ENCODE measurements at places on chromosomes 5 and 9.
A peak's percentile ranks its signal among the peaks of the same experiment; 100 is the strongest.

DNA sequence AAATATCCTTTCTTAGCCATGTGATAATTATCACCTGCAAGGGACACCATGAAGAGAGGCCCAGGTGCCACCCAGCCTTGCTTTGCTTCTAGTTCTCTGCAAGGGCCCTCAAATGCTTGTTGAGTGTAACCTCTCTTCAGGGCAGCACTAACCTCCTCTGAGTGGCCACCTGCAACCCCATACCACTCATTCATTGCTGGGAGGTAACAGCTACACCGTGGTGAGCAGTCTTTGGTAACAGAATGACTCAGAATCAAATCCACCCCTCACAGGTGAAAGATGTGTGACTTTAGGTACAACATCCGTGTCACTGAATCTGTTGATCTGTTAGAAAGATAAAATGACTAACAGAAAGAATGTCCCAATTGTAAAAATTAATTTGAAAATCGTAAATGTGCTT lies 365.1 kb upstream of the TRPC7 start:
- no peak for DNase-seq

- no peak for DNase-seq
Measured at GRCh38 chr9:119477197-119477596, 108.0 kb upstream of the BRINP1 start.

GRCh38 chr5:122019919-122020590 lies 58.0 kb downstream of the LOX start:
- no peak for DNase-seq

GRCh38 chr5:133286483-133286882 lies 234.7 kb downstream of the HSPA4 start:
- no peak for DNase-seq

GRCh38 chr5:14410394-14411201 lies 171.0 kb upstream of the OTULINL start:
- no peak for DNase-seq

DNA sequence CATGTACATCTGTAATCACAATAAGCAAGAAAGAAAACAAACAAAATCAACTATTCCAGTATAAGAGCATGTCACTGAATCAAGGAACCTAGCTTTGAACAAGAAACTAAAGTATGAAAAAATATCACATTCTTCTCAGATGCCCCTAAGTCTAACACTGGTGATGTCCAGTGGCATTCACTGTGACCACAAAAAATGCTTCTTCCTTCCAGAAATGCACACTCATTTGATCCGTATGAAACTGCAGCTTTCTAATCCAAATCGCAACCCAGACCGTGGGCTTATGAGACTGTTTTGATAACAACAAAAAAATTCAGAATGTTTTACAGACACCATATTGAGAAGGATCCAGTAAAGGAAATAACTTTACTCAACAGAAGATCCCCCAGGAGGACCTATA lies 320.1 kb upstream of the TARS1 start:
- peak; percentile 58 for DNase-seq

DNA sequence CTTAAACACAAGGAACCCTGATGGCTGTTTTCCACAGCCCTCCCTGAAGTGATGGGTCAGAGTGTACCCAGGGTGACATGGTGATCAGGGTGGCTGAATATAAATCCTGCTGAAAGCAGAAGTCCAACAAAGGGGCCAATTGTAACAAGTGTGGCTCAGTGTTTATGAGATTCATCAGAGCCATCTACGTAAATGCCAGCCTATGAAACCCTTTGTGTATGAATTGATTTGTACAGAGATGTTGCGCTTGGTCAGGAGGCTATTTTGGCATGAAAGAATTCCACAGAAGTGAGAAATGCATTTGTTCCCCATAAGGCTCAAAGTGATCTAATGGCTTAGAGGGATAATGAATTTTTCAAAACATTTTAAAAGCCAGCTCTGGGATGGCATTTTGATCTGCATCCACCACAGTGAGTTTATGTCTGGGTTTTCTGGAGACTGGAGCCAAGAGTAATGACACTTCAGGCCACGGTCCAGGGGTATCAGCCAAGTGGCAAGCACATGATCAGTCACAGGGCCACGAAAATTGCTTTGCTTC lies 12.4 kb downstream of the PRUNE2 start:
- no peak for DNase-seq

DNA sequence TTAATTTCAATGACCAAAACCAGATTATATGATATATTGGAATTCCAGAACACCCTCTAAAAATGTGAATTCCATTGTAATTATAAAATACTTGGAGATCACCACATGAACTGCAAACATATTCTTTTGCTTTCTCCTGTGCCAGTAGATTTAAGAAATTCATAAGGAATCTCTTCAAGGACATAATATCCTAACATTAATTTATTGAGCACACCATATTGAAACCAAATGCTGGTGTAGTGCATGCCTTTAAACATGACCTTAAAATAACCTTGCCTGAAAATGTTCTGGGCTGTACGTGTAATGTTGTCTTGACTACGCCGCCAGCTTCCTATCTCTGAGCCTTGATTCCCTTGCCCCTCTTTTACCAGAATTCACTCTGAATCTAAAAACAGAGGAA lies 205.0 kb upstream of the ACTBL2 start:
- no peak for DNase-seq

- DNase-seq, result no peak
Measured at GRCh38 chr9:128243215-128244018, 32.4 kb downstream of the GOLGA2 start.

GRCh38 chr5:150422758-150423157 lies 10.0 kb upstream of the CD74 start:
- no peak for DNase-seq

- no peak for DNase-seq
Measured at GRCh38 chr5:69484891-69485290, 7.7 kb upstream of the OCLN start.

DNA sequence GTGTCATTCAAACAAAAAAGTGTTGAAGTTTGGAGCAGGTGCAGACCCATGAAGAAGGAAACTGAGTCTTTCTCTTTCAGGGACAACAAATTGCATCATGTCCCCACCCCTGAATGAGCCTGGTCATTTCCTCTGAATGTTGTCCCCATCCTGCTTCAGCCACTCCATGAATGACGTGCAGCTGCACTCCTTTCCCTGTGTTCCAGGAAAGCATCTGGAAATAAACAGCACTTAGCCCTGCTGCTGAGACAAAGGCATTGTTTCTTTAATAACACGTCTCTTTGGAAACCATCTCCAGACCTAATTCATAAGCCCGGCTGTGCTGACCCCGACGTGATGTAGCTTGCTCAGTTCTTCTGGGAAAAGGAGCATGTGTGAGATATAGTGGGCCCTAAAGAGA lies 682.3 kb downstream of the BRINP1 start:
- DNase-seq, result no peak

DNA sequence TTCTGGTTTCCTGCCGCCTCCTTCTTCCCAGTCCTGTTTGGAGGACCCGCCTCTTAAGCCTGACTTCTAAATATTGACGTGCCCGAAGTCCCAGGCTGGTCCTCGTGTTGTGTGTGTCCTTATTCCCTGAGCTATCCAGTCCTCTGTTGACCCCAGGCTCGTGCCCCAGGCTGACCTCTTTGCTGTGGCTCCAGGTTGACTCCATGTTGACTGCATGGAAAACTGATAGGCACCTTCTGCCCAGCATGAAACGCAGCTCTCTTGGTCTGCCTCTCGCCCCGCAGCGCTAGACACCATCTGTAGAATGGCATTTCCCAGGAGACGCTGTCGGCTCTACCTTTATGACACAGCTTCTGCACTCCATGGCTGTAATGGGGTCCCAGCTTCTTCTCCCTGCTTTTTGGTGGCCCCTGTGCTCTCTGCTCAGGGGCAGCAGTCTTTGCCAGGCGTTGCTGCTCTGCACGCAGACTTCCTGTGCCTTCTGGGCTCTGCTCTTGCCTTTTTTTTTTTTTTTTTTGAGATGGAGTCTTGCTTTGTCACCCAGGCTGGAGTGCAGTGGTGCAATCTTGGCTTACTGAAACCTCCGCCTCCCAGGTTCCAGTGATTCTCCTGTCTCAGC lies 28.4 kb downstream of the EHMT1 start:
- DNase-seq, result no peak

GRCh38 chr5:1997640-1998347 lies 115.1 kb upstream of the IRX4 start:
- DNase-seq, result no peak

DNA sequence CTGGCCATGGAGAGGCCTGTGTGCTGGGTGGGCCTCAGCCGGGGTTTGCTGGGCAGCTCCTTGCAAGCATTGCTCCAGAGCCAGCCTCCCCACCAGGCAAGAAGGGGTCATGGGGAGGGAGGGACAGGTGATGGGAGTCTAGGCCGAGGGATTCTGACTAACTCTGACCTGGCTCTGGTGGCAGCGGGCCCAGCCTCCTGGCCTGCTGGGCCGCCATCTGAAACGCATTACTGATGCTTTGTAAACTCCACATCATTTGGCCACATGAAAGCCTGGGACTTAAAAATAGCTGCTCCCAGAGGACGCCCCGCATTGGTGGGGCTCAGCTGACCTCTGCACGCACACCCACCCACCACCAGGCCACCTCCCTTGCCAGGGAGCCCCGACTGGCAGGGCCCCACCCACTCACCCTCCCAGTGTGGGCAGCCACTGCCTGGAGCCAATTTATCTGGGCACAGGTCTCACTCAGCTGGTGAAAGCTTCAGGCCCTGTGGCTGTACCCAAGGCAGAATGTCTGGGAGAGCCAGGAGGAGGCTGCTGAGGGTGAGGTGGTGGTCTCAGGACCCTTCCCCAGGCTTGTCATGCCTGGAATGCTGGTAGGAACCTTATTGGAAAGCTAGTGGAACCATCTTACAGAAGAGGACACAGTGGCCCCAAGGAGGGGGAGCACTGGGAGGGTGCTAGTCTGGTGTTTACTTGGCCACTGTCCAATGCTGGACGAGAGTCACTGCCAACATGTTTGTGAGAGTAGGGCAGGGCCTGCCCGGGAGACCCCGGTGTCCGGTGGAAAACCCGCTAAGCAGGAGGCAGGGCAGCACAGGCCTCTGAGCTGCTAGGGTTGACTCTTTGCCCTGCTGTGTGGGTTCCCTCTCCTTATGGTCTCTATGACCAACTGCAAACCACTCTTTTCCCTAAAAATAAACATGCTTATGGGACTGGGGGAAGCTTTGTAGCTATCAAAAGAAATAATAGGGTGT lies 10.8 kb downstream of the TCF7 start:
- peak; percentile 92 for DNase-seq

DNA sequence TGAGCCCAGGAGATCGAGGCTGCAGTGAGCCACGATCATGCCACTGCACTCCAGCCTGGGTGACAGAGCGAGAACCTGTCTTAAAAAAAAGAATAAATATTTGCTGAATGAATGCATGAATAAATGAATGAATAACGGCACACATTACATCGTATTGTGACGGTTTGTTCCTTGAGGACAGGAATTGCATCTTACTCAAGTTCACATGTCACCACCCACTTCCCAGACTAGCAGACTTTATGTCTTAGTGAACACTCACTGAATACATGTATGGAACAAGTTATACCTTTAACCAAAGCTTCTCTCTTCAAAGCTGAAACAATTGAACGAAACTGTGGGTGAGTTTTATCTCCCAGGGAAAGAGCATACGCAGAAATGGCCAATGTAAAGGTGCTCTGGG lies 53.2 kb upstream of the TRAF1 start:
- DNase-seq, result no peak

DNA sequence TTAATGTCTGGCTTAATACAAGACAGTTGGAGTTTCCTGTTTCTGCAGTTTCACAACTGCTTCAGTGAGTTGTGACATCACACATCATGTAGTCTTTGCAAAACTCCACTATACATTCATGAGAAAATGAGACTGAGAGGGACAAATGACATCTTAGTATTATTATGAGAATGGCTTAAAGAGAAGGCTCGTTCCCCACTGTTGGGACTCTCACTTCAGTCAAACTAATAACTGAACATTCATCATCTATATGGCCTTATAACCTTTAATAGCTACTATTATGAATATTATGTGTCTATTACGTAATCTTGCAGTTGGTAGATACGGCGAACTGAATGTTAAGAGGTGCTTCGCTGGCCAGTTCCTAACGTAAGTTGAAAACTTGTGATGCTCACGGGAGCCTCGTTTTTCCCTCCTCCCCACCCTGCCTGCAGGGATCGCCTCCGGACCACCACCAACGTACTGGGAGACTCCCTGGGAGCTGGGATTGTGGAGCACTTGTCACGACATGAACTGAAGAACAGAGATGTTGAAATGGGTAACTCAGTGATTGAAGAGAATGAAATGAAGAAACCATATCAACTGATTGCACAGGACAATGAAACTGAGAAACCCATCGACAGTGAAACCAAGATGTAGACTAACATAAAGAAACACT lies 79.4 kb downstream of the SLC1A3 start:
- no peak for DNase-seq

GRCh38 chr5:155676967-155677366 lies 650.0 kb upstream of the SGCD start:
- no peak for DNase-seq

DNA sequence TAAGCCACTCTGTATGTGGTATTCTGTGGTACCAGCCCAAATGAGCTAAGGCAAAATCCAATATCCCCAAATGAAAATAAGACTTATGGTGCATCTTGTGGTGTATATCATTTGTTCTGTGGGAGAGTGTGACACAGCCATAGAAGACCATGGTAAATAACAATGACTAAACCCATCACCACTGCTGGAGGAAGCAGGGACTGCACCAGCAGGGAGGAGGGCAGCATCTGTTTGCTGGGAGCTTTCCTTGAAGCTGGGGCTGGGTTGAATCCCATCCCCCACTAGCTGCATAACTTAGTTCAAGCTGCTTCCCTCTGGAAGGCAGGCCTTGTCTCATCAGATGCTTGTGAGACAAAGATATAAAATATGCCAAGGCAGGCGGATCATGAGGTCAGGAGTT lies 14.2 kb downstream of the GADD45G start:
- no peak for DNase-seq

- no peak for DNase-seq
Measured at GRCh38 chr5:115389034-115389798, 92.8 kb upstream of the CCDC112 start.

DNA sequence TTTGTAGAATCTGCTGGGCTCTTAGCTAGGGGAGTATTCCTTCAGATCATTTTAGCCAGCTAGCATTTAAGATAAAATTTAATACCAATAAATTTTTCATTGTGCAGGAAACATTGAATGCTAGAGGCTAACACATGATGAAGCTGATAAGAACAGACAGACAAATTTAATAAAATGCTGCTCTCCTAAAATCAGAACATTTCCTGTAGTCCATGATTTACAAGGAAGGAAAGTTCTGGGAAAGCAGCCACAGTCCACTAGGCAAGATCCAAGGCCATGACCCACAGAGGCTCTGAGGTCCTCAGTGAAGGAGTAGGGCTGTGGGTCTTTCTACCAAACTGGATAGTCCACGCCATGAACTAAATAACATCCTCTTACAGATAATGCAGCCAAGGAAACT lies 253.0 kb downstream of the ICE1 start:
- no peak for DNase-seq

DNA sequence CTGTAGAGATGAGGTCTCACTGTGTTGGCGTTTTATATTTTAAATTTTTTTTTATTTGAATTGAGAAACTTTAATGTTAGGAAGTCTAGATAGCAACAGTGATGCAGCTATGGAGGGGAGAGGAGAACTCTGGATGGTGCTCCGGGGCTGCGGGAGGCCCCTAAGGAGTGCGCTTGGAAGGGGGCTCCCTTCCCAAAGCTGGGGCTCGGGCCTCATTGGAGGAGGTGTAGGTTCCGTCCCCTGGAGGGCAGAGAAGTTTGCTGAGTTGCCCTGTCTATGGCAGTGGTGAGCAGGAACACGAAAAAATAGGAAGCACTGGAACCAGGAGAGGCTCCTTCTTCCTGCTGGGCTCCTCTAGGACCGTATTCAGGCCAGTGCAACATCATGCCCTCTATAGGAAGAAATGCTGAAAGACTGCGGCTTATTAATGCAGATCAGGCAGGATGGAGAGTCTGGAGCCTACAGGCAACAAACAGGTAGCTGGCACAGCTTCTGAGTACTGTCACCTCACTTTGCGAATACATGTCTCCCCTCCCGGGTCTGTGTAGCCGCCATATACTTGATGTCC lies 16.1 kb downstream of the AHRR start:
- no peak for DNase-seq

All from AG09309 (cell line).